ENCODE measurements at places on chromosomes 2 and 18. TPM values are rescaled to one million over a fixed set of nuclear protein-coding genes. Genes with fewer than 3 reads are reported as not detected.

Gene SUPT7L
- total RNA-seq = 30.4 TPM

Gene TTLL4
- 91.4 TPM for total RNA-seq

GRCh38 chr2:44713170-44713569 is 228.3 kb upstream of the SIX3 start:
- no peaks in the 10 kb centered on the region for H3K36me3 ChIP-seq
- no peaks in the 10 kb centered on the region for H3K27me3 ChIP-seq
- no peak overlapping the region for H3K4me3 ChIP-seq
- H3K27ac ChIP-seq = no peak overlapping the region

DNA sequence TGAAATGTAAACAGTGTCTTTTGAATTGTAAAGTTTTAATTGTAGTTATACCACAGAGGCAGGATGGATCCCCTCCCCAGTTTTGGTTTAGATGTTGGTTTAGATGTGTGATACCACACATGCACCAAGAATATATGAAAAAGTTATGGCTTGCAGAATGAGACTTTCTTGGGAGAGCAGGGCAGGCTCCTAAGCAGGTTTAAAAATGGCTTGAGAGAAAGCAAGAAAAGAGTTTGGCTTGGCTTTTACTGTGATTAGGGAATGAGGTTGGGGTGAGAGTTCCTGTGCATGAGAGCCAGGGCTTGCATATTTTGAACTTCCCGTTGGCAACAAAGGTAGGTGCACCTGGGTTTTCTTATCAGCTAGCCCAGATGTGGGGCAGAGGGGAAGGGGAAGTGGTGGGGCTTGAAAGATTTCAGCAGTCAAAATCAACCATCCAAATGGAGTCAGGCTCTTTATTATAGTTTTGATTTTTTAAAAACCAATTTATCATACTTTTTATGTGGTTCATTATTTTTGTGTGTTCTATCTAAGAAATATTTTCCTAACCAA is 246.9 kb downstream of the MTX2 start:
- H3K36me3 ChIP-seq = no peaks in the 10 kb centered on the region
- H3K4me3 ChIP-seq = no peak overlapping the region
- H3K4me1 ChIP-seq = no peaks in the 10 kb centered on the region
- no peak for DNase-seq
- no peak overlapping the region for H3K27ac ChIP-seq
- peaks cover 21% of the 10 kb centered on the region for H3K27me3 ChIP-seq

DNA sequence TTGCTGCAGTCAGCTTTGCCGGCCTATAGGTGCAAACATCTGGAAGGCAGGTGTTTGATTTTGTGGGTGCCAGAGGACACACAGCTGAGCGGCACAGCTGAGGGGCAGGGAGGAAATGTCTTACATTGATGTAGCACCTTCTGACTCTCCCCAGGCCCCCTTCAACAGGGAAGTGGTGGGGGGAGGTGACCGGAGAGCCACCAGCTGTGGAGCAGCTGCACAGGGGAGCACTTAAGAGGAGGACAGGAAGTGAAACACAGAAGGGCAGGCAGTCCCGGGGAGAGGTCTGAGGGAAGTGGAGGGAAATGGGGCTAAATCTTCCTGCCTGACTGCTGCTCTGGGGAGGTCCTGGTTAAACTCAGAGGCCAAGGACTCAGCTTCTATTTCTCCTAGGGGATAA is 409.1 kb downstream of the TNS1 start:
- no peak overlapping the region for H3K27ac ChIP-seq
- peaks cover 6% of the 10 kb centered on the region for H3K36me3 ChIP-seq
- no peaks in the 10 kb centered on the region for H3K27me3 ChIP-seq
- no peak overlapping the region for H3K4me3 ChIP-seq

DNA sequence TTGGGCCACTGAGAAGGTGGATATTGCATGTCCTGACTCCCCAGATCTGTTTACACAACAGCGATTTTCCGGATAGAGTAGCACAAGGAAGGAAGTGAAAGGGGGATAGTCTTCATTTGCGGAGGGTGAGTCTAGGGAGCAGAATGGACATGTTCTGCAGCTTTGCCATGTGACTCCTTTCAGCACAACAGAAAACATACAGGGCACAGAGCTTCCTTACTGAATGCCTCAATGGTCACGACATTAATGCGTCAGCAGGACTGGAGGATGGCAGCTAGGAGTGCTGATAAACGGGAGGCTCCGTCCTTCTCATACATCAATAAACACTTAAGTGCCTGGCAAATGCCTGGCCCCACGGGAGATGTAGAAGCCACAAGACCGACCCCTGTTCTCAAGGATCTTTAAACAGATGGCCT is 163.0 kb downstream of the FAM210A start:
- H3K4me3 ChIP-seq = no peak overlapping the region
- H3K4me1 ChIP-seq = no peaks in the 10 kb centered on the region
- H3K36me3 ChIP-seq = no peaks in the 10 kb centered on the region
- H3K27me3 ChIP-seq = no peaks in the 10 kb centered on the region
- H3K27ac ChIP-seq = no peak overlapping the region
- no peak for DNase-seq

DNA sequence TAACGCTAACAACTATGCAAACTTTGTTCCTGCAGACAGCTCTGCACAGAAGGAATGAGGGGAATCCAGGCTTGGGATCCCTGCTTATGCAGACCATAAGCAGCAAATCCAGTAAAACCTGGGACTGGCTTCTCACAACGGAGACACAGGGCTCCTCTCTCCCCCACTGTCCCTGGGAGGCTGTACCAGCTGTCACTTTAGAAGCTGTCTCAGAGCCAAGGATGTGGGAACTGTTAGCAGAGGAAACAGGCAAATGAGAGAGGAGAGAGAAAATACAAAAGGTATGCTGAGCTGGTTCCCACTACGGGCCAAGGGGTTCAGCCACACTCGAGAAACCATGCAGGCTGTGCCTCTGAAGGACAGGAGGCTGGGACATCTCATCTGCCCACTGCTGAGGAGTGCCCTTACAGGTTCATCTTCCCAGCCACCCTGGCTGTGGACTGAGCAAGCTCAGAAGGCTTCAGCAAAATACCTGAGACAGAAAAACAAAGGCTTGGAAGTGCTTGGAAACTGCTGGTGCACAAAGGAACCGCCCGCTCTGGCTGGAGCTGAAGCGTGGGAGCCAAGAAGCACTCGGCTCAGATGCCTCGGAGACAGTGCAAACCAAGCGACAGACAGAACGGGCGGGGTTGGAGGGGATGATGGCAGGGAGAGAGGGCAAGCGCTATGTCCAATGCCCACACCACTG is 72.5 kb downstream of the FAM210A start:
- H3K27ac ChIP-seq = no peak overlapping the region
- no peaks in the 10 kb centered on the region for H3K27me3 ChIP-seq
- no peak overlapping the region for H3K4me3 ChIP-seq
- no peak for DNase-seq
- H3K4me1 ChIP-seq = no peaks in the 10 kb centered on the region

All from H9 (cell line).